ENCODE measurements at places on chromosomes 3 and 15.
A peak's percentile ranks its signal among the peaks of the same experiment; 100 is the strongest.

- DNase-seq, result no peak
These were observed 3.7 kb upstream of the TMED3 start for GRCh38 chr15:79307251-79307650.

GRCh38 chr3:16504242-16504641 lies 9.3 kb downstream of the RFTN1 start:
- no peak for DNase-seq

- DNase-seq, result no peak
These were observed 449.8 kb downstream of the EPHA6 start for GRCh38 chr3:97264180-97264579.

DNA sequence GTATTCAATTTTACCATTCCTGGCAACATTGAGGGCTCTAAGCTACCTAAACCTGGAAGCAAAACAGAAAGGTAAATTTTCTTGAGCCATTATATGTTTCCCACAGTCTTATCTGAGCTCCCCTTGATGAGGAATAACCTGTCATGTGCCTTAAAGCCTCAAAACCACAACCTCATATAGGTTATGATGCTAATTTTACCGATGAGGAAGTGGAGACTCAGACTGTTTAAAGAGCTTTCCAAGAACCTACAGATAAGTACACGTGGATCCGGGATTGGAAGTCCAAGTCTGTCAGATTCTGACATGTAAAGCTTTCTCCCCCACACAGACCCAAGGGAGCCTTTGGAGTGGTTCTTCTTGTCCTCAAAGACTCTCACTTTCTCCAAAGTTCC lies 140.5 kb downstream of the SEMA6D start:
- peak; percentile 49 for DNase-seq

GRCh38 chr3:182325213-182325950 lies 467.9 kb upstream of the ATP11B start:
- DNase-seq, result peak; percentile 0

- DNase-seq, result no peak
These were observed 47.2 kb upstream of the ZBTB38 start for GRCh38 chr3:141321109-141321497.

DNA sequence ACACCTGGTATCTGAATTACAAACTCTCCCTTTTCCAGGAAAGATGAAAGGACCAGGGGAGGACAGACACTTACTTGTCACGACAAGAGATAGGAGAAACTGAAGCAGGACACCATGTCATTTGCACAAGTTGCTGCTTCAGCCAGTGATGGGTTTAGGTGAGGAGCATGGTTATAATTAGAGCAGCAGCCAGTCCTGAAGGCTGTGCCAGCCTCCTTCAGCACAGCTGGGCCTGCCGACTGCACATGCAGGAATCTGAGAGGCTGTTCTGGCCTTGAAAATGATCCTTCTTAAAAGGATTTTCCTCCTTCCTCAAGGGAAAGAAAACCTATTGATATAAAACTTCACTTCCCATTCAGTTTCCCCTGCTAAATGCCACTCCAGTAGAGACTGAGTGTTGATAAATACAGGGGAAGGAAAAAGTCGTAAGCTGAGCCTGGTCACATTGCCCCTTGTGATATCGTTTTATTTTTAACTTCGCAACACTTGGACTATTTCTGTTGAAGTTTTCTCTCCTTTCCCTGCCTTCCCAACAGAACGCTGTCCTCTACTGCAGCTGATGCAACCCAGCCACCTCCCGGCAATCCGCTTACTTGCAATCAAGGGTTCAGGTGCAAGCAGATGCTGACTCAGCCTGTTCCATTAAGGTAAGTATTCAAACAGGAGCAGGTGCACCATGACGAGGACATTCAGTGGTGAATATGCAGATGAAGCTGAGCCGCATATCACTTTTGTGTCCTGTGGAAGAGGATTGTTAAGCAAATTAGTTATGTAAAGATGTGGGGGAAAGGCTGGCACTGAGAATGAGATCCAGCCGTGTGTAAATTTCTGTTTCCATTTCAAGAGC lies at the start of gene FBXO40:
Gene FBXO40, plus strand, starts transcription at position 524 of the 847 bp plus-strand sequence. CDS start 27,197 bp downstream, outside the sequence.
- DNase-seq, result no peak

DNA sequence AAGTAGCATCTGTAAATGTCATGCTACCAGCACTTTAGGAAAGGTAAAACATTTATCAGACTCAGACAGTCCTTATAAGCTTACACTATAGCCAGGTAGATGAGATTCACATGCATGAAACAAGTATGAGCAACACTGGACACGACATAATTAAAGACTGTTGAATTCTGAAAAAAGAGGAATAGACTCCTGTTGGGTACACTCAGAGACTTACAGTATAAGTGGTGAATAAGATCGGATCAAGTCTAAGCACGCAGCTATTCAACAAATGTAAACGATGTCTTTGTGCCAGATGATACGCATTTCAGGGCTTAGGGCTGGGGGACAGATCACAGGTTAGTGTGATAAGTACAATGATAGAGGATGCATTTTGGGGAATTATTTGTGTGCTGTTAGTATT lies 43.2 kb upstream of the SPPL2A start:
- no peak for DNase-seq

- no peak for DNase-seq
These were observed 32.6 kb upstream of the KLF13 start for GRCh38 chr15:31294067-31294466.
